ENCODE measurements at places on chromosomes 7 and 10.
A peak's percentile ranks its signal among the peaks of the same experiment; 100 is the strongest.

DNA sequence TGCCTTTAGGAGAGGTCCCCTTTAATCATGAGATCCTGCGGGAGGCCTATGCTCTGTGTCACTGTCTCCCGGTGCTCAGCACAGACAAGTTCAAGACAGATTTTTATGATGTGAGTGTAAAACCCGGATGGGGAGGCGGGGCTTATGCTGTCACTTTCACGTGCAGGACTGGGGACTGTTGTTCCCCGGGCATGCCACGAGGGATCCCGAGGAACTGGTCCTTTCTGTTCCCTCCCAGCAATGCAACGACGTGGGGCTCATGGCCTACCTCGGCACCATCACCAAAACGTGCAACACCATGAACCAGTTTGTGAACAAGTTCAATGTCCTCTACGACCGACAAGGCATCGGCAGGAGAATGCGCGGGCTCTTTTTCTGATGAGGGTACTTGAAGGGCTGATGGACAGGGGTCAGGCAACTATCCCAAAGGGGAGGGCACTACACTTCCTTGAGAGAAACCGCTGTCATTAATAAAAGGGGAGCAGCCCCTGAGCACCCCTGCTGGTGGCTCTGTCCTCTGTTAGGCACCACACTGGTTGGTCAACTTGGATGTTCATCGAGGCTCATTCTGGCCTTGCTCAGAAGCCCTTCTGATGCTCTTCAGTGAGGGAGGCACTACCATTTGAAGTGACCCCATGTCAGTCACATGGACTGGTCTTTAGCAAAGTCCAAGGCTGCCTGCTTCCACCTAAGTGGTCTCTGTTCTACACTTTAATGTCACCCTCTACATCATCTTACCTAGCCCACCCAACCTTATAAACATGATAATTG lies 2.8 kb downstream of the COPS6 start:
- peak; percentile 79 for DNase-seq

DNA sequence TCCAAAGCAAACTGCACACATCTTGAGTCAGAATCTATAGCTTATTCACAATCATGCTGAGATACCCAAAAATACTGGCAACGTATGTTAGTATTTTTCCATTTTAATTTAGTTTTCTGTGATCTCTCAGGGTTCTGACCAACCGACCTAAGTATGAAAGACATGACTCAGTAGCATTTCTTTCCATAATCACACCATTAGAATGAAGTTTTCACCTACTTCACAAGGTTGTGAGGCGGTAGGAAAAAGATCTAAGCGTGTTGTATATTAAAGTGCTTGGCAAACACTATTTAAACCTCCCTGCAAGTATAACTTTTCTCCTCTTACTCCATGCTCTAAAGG lies 49.1 kb downstream of the PLCE1 start:
- DNase-seq, result no peak

GRCh38 chr7:53431901-53432300 lies 396.5 kb downstream of the POM121L12 start:
- no peak for DNase-seq

DNA sequence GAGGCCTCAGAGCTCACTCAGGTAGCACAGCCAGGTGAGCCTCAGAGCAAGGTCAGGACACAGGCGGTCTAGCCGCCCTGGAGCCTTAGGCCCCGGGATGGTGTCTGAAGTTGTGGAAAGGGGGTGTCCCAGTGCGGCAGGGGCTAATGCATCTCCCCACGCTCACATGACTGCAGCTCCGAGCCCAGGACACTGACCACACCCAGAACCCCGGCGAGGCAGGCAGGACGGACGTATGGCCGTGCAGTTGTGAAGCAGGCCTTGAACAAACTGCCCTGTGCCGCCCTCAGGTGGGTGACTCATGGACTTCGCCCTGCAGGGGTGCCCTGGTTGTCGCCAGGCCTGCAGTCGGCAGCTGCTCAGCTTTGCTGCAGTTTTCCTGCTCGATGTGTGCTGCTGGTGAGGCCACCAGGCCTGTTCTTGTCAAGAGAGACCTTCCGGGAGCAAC lies 5.0 kb upstream of the PRKAR1B start:
- no peak for DNase-seq

DNA sequence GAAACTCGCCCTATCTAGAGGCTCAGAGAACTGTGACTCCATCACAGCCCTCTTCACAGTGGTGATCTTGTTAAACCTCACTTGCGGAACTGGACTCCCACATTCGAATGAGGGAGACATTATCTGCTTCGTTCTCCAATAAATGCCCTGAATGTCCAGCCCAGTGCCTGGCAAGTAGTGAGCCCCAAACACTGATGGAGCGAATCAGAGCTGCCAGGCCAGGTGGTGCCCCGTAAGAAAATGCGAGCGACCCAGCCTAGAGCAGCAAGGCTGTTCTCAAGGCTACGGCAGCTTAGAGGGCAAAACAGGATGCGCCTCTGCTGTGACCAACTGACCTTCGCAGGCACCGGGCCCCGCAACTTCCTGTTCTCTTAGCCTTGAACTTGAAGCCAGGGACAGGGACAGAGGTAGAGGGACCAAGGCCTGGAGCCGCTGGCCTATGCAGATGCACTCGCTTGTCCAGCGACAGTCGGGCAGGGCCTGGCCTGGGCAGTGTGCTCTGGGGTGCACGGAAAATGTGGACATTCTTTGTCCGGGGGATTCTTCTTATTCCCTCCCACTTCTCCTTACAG lies 217.6 kb downstream of the TCERG1L start:
- no peak for DNase-seq

- DNase-seq, result peak; percentile 46
Measured at GRCh38 chr7:114939484-114940097, 17.7 kb downstream of the MDFIC start.

- DNase-seq, result no peak
Measured at GRCh38 chr10:75809003-75809402, 377.6 kb downstream of the LRMDA start.

GRCh38 chr7:621572-622285 lies 102.1 kb upstream of the PDGFA start:
- DNase-seq, result no peak

DNA sequence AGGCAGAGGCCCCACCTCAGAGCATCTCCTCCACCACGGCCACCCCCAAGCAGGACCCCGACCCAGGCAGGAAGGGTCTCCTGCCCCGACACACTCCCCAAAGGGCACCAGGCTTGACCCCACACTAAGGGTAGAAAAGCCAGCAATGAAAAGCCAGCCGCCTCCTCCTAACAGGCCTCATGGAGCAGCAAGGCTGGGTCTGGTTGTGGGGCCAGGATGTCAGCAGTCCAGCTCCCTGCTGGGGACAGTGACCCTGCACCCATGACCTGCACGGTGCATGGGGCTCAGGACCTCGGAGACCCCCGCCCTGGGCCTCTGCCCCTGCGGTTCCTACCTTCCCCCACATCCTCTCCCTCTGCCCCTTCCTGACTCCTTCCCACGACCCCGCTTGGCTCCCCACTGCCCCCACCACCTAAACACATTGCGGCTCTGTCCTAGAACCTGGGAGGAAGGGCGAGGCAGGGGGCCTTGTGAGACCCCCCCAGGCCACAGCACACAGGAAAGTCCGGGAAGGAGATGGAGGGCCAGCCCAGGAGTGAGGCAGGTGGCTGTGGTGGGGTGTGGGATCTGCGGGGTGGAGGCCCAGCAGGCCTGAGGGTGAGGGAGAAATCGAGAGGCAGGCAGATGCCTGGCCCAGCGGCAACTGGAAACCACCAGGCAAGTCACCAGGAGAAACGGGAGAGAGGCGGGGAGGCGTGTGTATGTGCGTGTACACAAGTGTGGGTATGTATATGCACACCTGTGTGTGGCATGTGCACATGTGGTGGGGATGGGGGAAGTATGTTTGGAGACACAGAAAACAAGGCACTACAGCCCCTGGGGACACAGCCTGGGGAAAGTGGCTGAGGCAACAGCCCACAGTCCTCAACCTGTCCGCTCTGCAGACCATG lies 229.9 kb downstream of the MAD1L1 start:
- no peak for DNase-seq

DNA sequence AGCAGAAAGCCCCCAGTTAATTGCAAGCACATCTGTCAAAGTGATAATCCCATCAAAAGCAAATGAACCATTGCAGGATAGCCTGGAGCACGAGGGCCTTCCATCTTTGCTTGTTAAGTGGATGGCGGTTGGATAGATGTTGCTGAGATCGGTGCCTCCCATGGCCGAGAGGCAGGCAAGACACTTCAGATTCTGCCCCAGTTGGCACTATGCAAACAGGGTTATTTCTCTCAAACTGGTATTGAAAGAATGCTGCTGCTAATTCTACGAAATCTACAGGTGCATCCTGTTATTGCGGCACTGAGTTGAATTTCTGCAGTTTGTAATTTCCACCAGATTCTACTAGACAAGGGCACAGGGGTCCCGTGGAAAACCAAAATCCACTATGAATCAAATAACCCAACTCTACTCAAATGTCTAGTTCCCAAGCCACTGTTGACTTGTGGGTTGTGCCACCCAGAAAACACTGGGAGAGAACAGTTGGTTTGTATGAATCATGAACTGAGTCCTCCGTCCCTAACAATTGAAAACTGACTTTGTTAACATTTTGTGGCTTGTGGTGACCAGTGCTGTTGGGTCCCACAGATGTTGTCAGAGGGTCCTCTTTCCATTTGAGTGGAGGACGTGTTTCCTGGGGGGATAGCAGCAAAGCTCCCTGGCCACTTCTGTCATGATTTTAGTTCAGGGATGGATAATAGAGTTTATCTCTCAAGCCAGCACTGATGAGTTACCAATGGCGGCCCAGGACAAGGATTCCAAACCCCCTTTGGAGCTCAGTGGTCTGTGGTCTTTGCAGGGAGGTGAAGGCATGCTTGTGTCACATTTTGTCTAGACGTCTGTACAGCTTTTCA lies 7.1 kb upstream of the IL2RA start:
- DNase-seq, result peak; percentile 4

DNA sequence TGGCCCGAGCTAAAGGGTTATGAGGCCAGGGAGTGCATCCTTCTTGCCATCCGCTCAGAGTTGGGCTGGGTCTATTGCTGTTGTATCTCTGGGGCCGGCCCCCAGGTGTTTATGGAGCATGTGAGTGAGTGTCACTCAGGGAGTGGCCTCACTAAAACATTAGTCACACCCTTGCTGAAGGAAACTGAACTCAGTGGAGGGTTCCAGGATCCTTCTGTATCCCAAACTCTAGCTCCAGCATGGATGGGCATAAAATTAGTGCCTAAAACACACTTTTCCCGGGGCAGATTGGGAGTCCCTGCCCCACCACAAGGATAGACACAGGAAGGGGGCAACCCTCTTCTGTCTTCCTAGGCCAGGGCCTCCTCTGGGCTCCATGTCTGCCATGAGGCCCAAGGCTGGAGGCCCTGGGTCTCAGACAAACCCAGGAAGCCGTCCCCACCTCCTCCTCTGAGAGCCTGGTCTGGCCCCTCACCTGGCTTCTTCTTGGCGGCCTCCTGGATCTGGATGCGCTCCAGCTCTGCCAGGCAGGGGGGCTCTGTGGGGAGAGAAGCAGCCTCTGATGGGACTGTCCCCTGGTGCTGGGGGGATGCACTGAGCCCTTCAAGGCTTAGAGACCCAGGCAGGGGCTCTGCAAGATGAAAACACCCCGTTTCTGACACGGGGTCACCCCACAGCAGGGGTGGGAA lies 24.5 kb downstream of the SPOCK2 start:
- DNase-seq, result peak; percentile 31

DNA sequence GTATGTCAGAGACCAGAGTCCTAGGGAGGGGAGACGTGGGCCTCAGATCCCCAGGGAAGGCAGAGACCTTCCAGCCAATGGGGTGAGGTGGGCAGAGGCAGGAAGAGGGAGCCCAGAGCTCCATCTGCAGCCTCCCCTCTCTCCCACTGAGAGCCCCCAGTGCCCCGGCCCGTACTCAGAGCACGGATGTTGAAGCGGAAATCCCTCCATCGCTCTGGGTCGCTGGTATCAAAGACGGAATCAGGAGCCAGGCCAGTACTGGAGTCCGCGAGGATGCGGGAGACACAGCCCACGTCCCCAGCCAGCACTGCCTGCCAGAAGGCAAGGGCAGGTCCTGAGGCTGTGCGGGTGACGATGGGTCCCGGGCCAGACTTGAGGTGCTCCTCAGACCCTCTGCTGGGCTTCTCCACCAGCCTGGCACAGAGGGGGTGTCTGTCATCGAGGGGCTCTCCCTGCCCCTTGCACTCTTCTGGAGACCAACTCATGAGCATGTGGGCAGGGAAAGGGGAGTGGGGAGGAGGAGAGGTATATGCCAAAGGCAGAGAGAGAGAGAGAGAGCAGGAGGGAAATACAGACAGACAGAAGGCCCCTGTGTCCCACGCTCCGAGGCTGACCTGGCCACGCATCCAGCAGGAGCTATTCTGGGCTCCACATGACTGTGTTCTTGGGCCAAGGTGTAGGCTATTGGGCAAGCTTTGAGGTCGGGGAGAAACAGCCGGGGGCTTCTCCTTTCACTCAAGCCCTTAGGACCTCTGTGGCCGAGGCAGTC lies at the start of gene ASB10:
Gene ASB10, minus strand, starts transcription at position 611 of the 769 bp plus-strand sequence. Its CDS starts 120 bp downstream, at position 491.
- no peak for DNase-seq

DNA sequence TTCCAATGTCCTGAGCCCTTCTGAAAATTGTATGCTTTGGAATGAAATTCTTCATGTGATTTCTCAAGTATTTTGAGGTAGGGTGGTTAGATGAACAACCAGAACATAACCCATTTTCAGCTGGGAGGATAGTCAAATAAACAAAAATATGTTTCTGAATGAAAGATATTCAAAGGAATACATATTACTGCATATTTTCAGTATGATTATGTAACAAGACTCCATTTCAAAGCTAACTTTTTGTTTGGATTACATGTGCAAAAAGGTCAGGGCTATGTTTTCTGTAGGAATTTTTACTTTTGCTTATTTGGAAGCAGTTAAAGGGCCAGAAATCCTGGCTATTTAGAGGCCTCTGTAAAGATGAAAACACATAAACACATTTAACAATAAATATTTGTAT lies 27.7 kb downstream of the CDK6 start:
- no peak for DNase-seq

- DNase-seq, result no peak
Measured at GRCh38 chr10:74419491-74419951, 268.5 kb downstream of the ADK start.

GRCh38 chr10:96275685-96276418 lies 4.5 kb upstream of the BLNK start:
- no peak for DNase-seq

DNA sequence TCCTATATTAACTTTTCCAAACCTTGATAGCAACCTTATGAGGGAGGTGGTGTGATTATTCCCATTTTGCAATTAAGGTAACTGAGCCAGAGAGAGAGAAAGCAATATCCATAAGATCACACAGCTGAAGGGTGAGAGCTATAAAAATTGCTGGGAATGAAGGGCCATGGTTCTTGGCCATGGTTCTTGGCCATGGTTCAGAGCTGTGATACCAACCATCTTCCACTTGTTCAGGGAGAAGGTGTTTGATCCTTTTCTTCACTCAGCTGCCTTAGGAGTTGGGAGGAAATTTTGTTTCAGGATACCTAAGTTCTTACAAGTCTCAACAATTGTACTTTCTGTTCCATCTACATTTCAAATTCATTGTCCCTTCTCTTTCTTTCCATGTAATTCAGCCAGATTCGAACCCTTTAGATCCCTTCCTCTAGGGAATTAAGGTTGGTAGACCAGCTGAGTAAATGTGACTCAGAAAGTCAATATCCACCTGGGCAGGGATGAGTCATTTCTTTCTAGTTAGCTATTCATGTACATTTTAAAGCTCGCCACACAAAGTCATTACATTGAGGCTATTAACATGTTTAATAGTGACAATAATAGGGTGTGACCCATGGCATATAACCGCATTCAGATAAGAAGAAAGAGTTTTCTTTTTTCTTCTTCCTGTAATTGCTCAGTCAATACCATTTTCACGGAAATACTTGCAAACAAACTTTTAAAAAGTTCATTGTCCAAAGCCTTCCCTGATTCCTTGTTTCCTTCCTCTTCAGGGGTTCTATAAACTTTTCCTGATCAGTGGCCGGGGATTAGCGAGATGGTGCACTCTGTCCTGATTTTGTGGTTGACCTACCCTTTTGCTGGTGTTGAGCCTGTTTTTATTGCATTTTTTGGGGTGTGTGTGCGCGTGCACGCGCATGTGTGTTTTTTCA lies 143.4 kb downstream of the TCF7L2 start:
- peak; percentile 77 for DNase-seq
